ENCODE measurements at places on chromosomes 12 and 14.

GRCh38 chr14:75279153-75279762, 630 bp downstream of the FOS start:
- no peak for DNase-seq

GRCh38 chr14:50001151-50001998, 108.5 kb downstream of the ARF6 start:
- no peak for DNase-seq

- peak; percentile 54 for DNase-seq
Measured at GRCh38 chr12:131121705-131122405, 168.1 kb downstream of the ADGRD1 start.

DNA sequence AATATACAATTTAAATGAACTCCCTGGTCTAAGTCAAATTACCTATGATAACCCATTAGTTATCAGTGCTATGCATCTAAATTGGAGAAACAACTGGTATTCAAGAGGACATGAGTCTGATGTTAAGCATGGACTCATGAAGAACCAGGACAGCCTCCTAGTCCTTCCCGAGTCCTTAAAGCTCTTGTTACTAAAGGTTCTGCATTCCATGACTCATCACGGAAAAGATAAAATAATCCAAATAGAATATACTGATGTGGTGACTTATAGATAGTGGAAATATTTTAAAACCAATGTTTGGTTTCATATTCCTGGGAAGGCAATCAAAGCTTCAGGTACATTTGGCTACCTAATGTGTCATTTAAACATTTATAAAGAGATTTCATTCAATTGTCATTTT, 117.2 kb upstream of the PMCH start:
- DNase-seq = no peak

- no peak for DNase-seq
Measured at GRCh38 chr14:68762953-68763764, 29.7 kb downstream of the ZFP36L1 start.

DNA sequence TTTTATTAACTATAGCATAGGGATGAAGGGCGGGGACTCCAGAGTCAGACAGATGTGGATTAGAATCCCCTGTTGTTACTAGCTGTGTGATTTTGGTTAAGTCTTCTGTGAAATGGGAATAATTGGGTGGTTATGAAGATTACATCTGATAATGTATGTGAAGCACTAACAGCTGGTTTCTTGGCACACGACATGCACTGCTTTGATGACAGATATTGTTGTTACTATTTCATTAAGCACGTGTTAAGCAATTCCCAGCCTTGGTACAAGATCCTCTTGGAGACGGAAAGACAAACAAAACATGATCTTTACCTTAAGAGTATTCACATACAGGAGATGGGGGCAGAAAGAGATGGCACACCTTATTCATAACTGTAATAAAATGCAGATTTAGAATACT, 7.9 kb downstream of the PPFIBP1 start:
- no peak for DNase-seq

- DNase-seq = no peak
Measured at GRCh38 chr12:95522692-95523091, 28.6 kb downstream of the USP44 start.

GRCh38 chr14:36866867-36867266, 205.2 kb downstream of the PAX9 start:
- no peak for DNase-seq

DNA sequence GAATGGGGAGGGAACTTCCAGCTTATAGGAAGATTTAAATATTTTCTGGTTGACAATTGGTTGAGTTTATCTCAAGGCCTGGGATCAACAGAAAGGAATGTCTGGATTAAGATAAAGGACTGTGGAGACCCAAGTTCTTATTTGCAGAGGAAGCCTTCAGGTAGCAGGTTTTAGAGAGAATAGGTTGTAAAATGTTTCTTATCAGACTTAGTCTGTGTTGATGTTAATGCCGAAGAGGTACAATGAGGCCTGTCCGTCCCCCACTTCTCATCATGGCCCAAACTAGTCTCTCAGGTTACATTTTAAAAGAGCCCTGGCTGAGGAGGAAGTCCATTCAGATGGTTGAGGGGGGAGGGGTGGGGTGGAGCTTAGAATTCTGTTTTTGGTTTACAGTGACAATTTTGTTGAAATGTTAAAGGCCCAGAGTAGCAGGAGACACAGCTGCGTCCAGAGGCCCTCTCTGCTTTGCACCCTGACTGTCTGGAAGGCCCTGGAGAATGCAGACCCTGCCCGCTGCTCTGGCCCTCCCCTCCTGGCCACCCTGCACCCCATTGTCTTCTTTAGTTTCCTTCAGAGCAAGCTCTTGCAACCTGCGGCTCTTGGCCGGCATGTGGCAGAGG, 672.5 kb upstream of the TMEM132C start:
- no peak for DNase-seq

All from coronary artery (tissue), 2 donors.